ENCODE measurements at places on chromosomes 3 and 15.
A peak's percentile ranks its signal among the peaks of the same experiment; 100 is the strongest.

DNA sequence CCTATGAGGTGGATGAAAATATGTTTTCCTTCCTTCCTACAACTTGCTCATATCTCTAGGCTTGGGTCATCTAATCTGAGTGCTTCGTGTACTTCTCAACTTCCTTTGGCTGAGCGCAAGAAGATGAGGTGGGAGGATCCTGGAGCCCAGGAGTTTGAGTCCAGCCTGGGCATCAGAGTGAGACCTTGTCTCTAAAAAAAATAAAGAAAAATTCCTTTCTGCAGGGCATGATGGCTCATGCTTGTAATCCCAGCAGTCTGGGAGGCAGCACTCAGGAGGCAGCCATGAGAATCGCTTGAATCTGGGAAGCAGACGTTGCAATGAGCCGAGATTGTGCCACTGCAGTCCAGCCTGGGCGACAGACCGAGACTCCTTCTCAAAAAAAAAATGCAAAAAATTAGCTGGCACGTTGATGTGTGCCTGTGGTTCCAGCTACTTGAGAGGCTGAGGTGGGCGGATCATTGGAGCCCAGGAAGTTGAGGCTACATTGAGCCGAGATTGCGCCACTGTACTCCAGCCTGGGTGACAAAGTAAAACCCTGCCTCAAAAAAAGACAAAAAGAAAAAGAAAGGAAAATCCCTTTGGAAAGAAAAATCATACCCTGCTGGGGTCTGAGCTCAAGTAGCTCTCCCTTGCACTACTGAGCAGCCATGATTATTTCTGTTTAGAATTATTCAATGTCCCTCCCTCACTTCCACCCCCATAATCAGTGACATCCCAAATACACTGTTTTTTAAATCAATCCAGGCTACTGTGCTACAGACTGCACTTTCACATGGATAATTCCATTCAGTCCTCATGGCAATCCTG lies 28.0 kb upstream of the RAB11A start:
- peak; percentile 28 for DNase-seq

DNA sequence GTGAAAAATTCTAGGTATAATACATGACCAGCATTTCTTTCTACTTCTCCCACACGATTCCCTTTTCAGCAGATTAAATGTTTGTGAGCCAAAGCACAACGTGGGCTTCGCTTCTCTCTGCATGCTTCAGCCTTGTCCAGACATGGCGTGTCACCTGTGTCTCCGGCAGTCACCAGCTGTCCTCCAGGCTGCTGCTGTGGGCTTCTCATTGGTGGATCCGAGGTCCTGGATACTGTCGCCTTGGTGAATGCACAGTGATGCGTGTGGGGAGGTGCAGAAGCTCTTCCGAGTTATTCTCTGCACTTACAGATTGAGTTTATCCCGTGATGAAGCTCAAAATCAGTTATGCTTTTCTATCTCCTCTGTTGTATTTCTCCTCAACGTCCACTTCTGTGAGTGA lies 23.0 kb upstream of the GOLGA8J start:
- DNase-seq = no peak

GRCh38 chr15:93378558-93378957 lies 289.5 kb upstream of the RGMA start:
- peak; percentile 55 for DNase-seq

- DNase-seq = no peak
Measured at GRCh38 chr3:71512544-71512943, 71.0 kb downstream of the FOXP1 start.

DNA sequence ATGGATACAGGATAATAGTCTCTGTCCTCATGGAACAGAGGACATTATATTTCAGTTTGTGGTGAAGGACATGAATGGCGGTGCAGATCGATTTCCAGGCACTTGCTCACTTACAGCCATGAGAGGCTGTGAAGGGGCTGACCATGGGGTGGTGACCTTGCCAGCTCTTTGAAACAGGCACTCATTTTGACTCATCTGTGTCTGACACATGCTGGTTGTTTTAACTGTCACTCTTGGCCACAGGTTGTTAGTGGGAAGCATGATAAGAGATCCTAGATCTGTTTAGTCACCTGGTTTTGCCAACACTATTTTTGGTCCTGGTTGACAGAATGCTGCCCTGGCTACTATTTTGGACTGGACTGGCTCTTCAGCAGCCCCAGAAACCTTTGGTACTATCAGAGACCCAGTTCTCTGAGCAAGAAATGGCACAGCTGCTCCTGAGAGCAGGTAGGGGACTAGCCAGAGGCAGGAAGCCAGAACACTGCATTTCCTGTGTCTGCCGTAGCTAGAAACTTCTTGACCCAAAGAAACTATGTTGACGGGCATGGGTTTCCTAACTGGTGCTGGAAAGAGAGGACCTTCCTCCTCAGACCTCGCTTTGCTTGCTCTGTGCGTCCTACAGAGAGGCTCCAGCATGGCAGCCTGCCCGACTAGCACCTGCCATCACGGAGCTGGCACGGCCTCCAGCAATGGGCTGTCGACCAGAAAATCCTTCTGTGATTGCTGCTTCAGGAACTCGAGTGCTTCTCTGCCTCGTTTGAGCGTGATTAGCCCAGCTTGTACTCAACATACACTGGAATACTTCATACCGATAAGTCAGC lies 6.3 kb downstream of the PXYLP1 start:
- no peak for DNase-seq

DNA sequence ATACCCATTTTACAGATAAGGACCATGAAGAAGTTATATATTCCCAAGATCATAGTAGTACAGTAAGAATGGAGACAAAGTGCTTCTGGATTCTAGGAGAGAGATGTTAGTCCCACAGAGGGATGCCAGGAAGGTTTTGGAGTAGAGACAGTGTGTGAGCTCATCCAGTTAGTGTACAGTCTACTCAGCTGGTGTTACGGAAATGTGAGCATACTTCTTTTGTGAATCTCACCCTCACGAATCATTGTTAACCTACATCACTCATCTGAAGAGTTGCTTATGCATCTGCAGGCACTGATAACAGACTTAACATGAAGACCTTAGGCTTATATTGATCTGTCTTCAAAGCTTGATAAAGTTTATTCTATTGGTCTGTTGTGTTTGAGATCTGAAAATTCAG lies 106.6 kb upstream of the PTPRG start:
- DNase-seq = no peak

- no peak for DNase-seq
Measured at GRCh38 chr3:181622365-181622764, 89.4 kb upstream of the SOX2 start.

GRCh38 chr15:58539548-58539947 lies 107.8 kb downstream of the LIPC start:
- DNase-seq = no peak

GRCh38 chr3:171195686-171196085 lies 169.2 kb upstream of the SLC2A2 start:
- DNase-seq = peak; percentile 3

GRCh38 chr3:97917813-97918536 lies 54.3 kb downstream of the RIOX2 start:
- no peak for DNase-seq

DNA sequence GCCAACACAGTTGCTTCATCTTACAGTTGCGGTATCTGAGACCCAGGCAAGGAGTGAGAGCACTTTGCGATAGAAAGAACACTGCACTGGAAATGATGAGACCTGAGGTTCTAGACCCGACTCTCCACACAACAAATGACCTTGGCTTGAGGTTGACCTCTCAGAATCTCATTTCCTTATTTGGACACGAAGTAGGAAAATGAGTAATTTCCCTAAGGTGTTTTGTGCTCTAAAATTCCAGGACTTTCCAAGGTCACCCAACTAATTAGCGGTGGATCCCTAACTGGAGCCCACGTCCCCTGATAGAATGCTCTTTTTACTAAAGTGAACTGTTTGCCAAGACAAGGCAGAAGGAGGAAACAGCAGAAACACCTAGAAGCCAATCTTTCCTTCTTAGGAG lies 26.7 kb upstream of the FBN1 start:
- DNase-seq = no peak

- DNase-seq = no peak
Measured at GRCh38 chr3:177731644-177732268, 534.5 kb upstream of the TBL1XR1 start.

- DNase-seq = peak; percentile 77
Measured at GRCh38 chr3:112109322-112109721, 23.1 kb downstream of the C3orf52 start.

- no peak for DNase-seq
Measured at GRCh38 chr15:33830351-33830750, 137.9 kb upstream of the CHRM5 start.

DNA sequence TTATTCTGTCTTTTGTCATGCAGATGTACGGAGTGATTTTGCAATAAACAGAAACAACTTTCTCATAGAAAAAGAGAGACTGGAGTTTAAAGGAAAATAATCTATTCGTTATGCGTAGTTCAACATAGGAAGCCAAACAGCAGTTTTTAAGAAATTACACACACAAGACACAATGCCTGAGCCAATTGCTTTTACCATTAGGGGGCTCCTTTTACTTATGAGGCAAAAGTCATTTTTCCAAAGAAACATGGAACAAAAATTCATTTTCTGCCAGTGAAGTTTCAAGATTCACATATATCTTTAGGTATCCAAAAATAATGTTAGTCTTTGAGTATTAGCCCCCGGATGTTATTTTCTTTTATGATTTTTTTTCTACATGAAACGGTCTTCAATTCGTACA lies 10.7 kb downstream of the CNTN6 start:
- no peak for DNase-seq

DNA sequence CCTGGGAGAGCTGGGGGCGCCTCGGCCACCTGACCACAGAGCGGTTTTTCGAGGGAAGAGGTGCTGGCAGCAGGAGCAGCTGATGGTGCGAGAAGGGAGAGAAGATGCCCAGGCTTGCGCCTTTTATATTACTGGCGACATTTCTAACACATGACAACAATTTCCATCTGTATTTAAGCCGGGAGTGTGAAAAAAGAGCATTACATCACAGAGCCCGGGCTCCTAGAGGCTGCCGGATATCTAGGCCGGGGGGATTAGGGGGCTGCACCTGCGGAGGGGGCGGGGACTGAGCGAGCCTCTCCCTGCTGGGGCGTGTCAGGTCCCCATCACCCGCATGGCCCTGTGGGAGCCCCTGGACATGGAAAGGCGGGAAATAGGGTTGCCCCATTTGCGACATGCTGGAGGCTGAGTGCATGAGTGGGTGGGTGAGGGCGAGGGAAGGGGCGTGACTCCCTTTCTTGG lies 440.7 kb downstream of the MAGI1 start:
- no peak for DNase-seq

DNA sequence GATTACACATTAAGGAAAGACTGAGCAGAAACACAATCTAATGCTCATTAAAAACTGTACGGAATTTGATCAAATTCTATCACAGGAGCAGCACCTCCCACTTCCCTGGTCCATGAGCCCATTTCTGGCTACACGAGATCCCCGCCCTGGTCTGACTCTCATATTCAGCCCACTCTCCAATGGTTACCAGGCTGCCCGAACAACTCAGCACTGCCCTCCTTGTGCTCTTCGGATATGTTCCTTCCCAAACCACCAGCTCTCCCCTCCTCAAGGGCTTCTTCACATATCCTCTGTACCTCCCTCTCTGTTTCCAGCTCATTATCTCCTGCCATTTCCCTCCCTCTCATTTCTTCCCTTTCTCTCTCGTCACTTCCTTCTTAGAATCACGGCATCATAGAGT lies 180.5 kb downstream of the RSL24D1 start:
- no peak for DNase-seq

DNA sequence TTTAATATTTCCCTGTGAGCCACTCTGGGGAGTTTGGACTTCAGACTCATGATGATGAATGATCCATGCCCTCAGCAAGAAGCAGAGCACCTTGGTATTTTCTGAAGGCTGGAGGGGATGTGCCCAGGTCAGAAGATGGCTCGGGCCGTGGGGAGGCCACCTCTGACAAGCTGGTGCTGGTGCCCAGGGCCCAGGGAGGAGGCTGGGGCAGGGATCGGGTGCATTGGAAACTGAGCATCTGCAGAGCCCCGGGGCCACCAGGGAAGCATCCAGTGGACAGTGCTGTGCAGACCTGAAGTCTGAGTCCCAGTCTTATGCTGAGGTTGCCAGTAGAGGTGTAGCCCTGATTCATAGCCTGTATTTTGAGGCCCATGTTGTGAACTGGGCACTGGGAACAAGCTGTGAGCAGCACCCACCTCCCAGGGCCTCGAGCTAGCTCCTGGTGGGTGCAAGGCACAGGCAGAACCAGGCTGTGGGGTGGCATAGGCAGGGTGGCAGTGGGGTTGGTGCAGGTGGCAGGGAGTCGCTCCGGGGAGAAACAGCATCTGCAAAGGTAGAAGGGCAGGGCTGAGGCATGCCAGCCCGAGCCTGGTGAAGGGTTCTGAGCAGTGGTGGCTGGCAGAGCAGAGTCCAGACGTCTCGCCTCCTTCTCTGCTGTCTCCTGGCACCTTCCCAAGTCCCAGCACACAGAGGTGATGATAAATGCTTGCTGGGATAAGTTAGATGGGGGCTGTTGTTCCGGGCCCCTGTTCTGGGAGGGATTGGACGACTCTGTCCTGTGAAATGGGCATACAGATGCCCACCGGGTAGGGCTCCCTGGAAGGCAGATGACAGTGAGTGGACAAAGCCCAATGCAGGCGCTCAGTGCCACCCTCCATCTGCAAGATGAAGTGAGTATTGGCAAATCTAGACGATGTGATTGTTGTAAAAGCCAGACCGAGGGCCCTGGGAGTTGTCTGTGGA lies 10.6 kb downstream of the DNAJB8 start:
- DNase-seq = no peak

- DNase-seq = no peak
Measured at GRCh38 chr3:120410541-120410940, 40.3 kb downstream of the FSTL1 start.

DNA sequence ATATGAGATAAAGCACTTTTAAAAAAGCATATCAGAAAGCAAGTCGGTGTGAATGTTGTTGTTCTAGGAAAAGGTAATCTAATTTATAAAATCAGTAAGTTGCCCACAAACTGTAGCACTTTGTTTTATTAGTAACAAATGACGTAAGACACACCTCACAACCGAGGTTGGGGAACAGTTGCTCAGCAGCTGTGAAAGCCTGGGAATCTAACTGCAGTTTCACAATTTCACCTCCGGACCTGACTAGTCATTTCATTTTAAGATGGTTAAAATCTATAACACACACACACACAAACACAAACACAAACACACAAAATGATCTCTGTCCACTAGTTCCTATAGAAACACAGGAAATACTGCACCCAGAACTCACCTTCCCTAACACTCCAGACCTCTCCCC lies 406.7 kb upstream of the NR2F2 start:
- DNase-seq = no peak

DNA sequence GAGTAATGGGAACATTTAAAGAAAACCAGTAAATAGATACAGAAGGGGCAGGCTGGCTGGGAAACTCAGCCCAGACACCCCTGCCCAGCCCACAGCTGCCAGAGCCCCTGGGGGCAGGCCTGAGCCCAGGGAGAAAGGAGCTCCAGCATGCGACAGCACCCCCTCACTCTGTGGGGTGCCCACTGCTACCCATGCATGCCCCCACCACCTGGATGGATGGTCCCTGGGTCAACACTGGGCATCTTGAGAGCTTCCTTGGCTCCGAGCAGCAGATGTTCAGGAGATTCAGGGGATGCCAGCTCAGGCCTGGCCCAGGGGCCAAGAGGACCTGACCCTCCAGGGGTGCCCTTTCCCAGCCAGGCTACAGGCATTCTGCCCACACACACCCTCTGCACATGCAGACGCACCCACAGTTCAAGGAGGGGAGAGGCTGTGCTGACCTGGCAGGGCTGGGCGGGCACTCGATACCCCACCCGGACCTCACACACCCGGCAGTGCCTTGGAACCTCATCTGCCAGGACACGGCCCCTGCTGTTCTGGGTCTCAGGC lies 31.5 kb downstream of the PTH1R start:
- DNase-seq = no peak

GRCh38 chr15:51288143-51289065 lies 50.0 kb downstream of the CYP19A1 start:
- no peak for DNase-seq

- DNase-seq = peak; percentile 18
Measured at GRCh38 chr3:86991482-86991815, 500 bp upstream of the VGLL3 start.
